ENCODE measurements at places on chromosomes 5 and 9.
A peak's percentile ranks its signal among the peaks of the same experiment; 100 is the strongest.

- no peak for DNase-seq
These were observed 268.6 kb downstream of the TRPM3 start for GRCh38 chr9:70852711-70853240.

- no peak for DNase-seq
These were observed 8.3 kb upstream of the CHD1 start for GRCh38 chr5:98936948-98937715.

GRCh38 chr9:130167927-130168326 is 4.3 kb upstream of the NCS1 start:
- no peak for DNase-seq

GRCh38 chr9:68883224-68883623 is 130.7 kb downstream of the PRKACG start:
- DNase-seq: no peak

GRCh38 chr9:27365707-27366376 is 68.9 kb upstream of the EQTN start:
- no peak for DNase-seq

DNA sequence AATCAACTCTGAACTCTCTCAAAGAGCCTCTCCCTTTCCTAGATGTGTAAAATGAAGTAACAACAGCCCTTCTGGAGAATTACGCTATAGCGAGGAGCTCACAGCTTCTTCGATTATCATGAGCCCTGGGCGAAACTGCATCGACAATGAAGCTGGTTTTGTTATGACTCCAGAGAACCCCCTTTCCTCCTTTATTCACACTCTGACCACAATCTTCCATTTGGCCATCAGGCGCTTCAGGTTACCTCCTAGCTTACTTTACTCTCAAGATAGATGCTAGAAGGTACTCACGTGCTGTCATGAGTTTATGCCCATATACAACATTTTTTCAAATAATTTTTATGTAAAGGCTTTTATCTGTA is 362.7 kb upstream of the RFX3 start:
- no peak for DNase-seq

DNA sequence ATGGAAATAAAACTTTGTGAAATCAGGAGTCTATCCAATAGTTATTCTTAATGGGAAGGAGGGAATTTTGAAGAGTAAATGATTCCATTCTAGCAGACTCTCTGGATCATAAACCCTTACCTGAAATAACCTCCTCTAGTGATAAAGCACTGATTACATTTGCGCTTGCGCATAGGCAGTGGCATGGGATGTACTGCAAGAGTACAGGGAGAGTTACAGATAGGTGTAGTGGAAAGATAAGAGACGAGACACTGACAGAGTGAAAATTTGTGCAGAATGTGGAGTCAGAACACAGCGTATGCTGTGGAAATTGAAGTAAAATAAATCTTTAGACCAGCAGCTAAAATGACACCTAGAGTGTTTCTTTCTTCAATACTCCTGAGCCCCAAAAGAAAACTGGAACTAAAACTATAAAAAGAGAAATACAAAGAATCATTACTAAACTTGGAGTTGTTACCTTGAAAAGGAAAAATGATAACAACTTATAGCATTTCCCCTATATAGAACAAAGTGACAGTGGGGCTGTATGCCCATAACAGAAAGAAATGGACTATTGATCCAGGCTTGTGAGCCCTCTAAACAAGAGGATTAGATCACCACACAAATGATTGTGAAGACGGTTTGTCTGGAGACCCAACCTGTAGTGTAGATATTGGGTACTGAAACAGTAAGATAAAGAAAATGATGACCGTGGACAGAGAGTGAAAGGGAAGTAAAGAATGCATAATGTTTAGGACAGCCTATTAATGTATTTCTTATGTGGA is 1471.2 kb upstream of the NUDT12 start:
- no peak for DNase-seq

GRCh38 chr9:109934857-109935215 is 154.8 kb downstream of the PALM2AKAP2 start:
- DNase-seq: no peak

DNA sequence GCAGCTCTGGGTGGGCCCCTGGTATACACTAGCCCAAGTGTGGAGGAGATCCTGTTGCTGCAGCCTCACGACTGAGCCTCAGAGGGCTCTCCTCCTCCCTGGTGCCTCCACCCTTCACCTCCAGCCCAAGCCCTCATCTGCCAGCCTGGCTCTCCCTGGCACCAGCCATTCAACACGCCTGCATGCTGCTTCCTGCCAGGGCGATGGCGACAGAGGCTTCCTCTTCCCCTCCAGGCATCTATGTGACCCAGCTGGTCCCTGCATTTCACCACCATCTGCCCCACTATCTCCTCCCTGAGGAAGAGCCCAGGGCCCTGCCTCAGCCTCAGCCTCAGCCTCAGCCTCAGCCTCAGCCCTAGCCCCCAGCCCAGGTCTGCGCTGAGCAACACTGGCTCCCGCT is 54.8 kb upstream of the ANGPTL2 start:
- no peak for DNase-seq

DNA sequence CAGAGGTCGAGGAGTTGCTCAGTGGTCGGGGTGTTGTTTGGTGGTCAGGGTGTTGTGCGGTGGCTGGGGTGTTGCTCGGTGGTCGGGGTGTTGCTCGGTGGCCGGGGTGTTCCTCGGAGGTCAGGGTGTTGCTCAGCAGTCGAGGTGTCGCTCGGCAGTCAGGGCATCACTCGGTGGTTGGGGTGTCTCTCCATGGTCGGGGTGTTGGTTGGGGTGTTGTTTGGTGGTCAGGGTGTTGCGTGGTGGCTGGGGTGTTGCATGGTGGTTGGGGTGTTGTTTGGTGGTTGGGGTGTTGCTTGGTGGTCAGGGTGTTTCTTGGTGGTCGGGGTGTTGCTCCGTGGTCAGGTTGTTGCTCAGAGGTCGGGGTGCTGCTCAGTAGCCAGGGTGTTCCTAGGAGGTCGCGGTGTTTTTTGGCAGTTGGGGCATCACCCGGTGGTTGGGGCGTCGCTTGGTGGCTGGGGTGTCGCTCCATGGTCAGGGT is 11.0 kb upstream of the GPSM1 start:
- peak; percentile 32 for DNase-seq

- DNase-seq: no peak
These were observed 616.6 kb downstream of the TLE1 start for GRCh38 chr9:81072758-81073157.

DNA sequence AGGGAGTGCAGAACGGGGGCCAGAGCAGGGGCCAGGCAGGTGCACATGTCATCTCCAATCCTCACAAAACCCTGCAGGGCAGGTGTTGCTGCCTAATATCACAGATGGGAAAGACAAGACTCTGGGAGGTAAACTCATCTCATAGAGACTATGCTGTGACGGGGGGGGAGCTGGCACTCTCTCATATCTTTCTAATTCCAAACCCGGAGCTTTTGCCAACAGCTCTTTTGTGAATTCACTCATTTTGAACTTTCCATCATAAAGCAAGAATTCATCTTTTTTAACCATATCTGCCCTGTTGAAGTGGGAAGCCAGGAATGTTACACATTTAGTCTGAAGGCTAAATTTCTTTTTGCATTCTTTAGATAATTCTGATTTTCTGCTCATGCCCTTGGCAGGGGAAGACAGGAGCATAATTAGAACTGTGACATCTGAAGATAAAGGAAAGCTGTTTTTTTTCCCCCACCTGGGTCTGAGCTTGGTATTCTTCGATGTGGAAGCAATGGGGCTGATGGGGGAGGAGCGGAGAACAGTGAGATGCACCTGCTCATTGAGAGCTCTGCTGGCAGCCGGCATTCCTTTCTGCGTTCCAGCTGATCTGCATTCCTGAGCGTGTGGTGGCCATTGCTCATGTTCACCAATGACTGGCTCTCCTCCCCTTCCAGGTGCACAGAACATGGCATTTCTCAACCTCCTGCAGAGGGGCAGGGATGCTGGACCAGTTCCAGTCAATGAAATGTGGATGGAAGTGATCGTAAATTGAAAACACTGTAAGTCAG is 159.2 kb downstream of the NSG2 start:
- no peak for DNase-seq

DNA sequence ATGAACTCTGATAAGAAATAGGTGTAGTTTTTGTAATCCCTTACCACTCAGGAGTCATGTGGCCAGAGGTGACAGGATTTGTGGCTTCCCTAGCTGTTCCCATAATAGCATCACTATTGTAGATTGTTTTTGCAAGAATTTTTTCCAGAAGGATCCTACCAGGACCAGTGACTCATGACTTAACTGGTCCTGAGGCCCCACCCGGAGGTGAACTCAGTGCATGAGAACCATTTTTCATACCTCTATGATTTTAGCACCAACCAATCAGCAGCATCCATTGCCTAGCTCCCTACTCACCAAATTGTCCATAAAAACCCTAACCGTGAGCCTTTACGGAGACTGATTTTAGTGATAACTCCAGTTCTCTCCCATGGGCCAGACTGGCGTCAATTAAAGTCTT is 484.8 kb downstream of the PSAT1 start:
- DNase-seq: no peak

DNA sequence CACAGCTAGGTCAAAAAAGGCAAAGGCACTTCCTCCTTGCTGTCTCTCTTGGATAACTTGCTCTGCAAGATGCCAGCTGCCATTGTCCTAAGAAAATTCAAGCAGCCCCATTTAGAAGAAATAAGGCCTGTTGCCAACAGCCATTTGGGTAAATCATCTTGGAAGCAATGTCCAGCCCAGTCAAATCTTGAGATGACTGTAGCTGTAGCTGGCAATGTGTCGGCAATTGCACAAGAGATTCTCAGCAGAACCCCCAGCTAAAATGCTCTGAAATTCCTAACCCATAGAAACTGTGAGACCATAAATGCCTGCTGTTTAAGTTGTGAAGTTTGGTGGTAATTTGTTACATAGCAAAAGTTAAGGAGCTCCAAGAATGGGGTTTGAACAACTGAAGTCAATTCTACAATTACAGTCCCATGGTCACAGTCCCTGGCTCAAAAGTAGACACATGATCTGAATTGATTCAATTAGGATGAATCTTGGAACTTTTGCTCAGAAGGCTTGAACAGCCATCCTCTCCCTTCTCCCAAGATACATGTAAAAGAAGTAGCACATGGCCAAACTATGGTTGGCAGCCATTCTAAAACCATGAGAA is 151.1 kb downstream of the MPDZ start:
- no peak for DNase-seq

DNA sequence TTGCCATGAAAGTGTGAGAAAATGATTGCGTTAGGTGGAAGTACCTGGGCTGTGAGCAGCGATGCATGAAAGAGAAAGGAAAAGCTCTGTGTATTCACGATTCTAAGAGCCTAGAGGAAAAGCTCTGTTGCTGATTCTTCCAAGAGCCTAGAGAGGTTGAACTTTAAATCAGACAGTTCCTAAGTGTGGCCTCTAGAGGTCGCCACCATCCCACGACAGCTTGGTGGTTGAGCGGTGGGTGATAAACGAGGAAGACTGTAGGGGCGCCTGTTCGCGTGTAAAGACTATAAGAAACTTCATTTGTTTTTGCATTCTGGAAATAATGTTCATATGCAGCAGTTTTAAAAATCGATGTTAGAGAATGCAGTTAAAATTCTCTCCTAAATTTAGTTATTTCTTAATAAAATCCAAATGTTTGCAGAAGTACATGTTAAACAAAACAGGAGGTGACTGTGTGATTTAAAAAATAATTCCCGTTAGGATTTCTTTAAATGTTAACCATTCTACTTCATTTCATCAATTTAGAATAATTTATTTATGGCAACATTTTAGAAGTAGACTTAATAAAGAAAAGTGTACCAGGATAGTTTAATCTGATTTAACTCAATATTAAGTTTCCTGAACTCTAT is 107.7 kb downstream of the TENT4A start:
- no peak for DNase-seq

DNA sequence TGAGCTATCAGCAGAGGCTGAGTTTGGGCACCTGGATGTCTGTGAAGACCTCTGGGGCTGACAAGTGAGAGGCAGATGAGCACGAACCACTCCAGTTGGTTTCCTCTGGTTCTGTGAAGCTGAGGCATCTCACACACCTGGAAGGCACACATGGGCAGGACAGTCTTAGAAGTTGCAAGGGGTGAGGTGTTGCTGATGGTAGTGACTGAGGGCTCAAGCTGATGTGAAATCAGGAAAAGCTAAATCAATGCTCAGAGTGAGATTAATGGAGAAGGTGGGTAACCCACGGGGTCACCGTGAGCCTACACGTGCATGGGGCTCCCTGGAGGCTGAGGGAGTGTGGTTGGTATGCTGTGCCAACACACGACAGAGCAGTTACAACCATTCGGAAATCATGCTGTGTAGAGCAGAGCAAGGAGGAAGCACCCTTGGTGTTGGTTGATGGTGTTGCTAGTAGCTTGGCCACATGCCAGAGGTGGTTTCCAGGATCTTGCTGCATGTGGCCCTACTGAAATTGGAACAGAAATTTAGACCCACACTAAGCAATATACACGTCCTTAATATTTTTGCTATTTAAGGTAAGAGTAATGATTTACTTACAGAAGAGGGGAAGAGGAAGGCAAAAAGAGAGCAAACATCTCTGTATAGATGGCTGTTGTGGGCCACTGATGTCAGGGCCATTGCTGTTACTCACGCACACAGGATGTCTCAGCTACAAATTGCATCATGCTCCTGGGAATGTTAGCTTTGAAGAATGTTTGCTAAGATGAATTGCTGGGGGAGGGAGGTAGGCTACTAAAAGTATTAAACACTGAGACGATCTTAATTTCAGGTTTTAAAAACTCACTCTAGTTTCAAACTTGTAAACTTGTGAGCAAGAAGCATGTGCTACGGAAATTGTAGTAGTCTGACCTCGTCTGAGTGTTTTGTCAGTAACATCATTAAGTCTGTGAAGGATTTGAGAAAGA is 170.5 kb downstream of the ARHGEF28 start:
- no peak for DNase-seq

DNA sequence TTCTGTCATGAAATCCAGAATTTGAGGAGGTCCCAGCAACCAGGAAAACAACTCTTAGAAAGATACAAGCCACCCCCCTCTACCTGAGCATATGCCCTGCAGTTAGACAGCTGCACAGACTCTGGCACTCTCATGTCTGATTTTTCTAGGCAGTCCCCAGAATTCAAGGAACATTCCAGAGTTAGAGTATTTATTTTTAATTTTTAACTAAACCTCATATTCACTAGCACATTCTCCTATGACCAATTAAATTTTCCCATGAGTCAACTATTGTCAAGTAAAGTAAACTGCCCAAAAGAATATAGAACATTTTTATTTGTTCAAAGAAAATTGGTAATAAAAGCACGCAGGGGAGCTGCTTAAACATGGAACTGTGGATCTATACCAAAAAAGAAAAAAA is 490.5 kb upstream of the SEMA6A start:
- DNase-seq: no peak

DNA sequence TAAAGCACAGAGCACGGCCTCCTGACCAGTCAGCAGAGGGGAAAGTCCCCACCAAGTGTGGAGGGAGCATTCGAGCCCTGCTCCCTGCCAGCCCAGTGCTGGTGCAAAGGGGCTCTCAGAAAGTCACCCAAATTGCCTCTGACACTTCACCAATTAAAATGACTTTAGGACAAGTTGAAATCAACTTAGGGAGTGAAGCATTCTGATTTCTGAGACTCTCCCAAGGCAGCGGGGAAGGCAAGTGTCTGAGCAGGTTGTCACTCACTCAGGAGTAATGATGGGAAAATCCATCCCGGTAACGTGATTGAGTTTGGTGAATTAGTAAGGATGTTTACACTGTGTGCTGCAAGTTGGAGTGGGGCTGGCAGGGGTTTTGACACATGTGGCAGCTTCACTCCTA is 73.7 kb downstream of the PCDH1 start:
- DNase-seq: no peak

GRCh38 chr5:143002459-143003327 is 232.5 kb downstream of the ARHGAP26 start:
- DNase-seq: peak; percentile 65

- DNase-seq: peak; percentile 61
These were observed 1.3 kb upstream of the ABCA2 start for GRCh38 chr9:137029058-137029936.

GRCh38 chr5:54556141-54556540 is 38.6 kb downstream of the SNX18 start:
- no peak for DNase-seq
